Bone marrow (tissue), 2 donors: ENCODE measurements at places on chromosomes 2 and 18.
A peak's percentile ranks its signal among the peaks of the same experiment; 100 is the strongest.

DNA sequence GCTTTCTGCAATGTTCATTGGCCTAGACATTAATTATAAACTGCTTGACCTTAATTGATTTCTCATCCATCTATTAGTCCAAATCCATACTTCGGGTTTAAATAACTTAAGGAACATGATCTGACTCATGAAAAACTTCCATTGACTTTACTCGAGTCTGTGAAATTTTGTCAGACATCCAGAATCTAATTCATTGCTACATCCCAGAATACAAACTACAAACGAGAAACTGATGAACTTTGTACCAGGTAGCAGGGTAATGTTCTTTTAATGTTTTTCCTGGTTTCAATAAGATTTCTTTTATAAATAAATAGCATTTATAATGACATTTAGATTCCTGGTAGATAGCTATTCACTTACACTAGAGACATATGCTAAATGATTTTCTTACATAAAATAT, 36.0 kb upstream of the IKZF2 start:
- DNase-seq: no peak

- DNase-seq: no peak
Observed at GRCh38 chr18:49008716-49009115, 58.0 kb upstream of the SMAD7 start.

DNA sequence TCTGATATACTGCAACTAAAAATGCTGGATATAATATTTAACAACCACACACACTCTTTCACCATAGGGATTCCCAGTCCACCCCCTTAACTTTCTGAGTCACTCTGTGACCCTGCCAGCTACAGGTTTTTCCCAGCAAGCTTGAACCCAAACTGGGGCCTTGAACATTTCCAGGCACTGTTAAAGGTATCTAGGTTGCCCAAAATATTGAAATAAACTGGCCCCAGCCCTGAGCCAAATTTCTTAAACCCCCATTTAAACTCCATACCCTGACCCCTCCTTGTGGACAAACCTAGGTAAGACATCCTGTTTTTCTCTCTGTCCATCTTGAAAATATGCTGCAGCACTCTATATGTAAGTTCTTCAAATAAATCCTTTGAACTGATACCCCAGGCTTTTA, 19.7 kb upstream of the DCTN1 start:
- DNase-seq: peak; percentile 49

GRCh38 chr2:231523451-231524285, 6.6 kb downstream of the NMUR1 start:
- DNase-seq: no peak

DNA sequence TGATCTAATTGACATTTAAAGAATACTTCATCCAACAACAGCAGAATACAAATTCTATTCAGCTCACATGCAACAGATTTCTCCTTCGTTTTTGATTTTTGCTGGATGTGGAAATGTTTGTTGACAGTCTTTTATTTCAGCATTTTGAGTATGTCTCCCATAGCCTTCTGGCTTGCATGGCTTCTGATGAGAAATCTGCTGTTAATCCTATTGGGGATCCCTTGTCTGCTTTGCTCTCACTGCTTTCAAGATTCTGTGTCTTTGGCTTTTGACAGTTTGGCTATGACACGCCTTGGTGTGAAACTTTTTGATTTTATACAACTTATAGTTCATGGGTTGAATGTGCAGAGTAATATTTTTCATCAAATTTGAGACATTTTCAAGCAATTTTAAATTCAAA, 44.7 kb downstream of the TRABD2A start:
- DNase-seq: no peak

DNA sequence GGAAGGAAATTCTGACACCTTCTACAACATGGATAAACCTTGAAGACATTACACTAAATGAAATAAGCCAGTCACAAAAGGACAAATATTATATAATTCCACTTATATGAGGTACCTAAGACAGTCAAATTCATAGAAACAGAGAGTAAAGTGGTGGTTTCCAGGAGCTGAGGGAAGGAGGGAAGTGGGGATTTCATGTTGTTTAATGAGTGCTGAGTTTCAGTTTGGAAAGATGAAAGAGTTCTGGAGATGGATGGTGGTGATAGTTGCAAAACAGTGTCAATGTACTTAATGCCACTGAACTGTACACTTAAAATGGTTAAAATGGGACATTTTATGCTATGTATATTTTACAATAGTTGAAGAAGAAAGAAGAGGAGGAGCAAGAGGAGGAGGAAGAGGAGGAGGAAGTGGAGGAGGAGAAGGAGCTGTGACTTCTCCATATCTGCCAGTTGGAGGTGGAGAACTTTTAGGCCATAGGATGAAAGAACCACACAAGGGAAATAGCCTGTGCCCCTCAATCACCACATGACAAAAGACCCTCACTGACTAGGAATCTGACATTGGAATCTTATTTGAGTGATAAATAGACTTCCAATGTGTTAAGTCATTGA, 55.3 kb upstream of the LGALSL start:
- no peak for DNase-seq

GRCh38 chr2:221896505-221897151, 324.5 kb upstream of the EPHA4 start:
- DNase-seq: no peak

- no peak for DNase-seq
Observed at GRCh38 chr18:36568487-36568886, 260.3 kb downstream of the TPGS2 start.

DNA sequence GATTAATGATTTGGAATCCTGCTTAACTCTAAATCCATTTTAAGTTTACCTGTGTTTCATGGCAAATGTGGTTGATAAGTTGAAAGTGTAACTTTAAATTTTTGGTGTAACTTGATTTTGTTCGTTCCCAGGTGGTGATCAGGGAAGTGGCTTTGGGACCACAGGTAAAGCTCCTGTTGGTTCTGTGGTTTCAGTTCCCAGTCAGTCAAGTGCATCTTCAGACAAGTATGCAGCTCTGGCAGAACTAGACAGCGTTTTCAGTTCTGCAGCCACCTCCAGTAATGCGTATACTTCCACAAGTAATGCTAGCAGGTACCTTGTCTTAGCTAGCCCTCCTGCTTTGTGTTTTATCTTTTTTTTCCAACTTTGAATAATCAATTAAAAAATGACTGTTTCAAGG, 62.8 kb downstream of the AGFG1 start:
- DNase-seq: no peak

DNA sequence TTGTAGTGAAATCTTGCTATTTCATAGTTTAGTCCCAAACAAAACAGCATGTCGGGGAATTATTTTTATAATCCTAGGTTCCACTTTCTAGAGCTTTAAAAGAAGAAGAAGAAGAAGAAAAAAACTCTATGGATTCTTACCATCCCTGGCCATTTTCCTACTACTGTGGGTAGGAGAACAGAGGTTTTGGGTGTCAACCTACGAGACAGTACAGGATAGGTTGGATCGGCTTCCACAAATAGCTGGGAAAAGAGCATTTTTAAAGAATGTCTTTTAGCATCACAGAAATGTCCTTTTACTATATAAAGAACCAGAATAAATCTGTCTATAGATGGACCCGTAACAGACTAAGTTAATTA, 65.2 kb downstream of the RBMS1 start:
- no peak for DNase-seq

- no peak for DNase-seq
Observed at GRCh38 chr2:83364264-83364663, 1094.8 kb downstream of the SUCLG1 start.

DNA sequence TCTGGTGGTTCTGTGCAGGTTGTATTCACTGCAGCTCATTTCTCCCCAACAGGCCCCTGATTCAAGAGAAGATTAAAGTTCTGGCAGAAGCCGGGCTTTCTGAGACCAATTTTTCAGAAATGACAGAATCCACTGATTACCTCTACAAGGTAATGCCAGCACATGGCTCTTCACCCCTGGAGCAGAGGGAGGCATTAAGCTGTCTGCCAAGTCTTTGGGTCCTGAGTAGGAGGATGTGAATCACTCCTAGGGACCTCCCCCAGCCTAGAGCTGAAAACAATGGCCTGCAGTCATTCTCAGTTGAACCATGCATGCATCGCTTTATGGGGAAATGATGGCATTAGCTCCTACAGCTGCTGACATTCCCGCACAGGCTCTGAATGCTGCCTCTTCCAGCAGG, 20.5 kb upstream of the RPL37A start:
- no peak for DNase-seq

- DNase-seq: no peak
Observed at GRCh38 chr2:171568089-171568488, 45.8 kb downstream of the CYBRD1 start.
